ENCODE measurements at places on chromosomes 1 and 21.

DNA sequence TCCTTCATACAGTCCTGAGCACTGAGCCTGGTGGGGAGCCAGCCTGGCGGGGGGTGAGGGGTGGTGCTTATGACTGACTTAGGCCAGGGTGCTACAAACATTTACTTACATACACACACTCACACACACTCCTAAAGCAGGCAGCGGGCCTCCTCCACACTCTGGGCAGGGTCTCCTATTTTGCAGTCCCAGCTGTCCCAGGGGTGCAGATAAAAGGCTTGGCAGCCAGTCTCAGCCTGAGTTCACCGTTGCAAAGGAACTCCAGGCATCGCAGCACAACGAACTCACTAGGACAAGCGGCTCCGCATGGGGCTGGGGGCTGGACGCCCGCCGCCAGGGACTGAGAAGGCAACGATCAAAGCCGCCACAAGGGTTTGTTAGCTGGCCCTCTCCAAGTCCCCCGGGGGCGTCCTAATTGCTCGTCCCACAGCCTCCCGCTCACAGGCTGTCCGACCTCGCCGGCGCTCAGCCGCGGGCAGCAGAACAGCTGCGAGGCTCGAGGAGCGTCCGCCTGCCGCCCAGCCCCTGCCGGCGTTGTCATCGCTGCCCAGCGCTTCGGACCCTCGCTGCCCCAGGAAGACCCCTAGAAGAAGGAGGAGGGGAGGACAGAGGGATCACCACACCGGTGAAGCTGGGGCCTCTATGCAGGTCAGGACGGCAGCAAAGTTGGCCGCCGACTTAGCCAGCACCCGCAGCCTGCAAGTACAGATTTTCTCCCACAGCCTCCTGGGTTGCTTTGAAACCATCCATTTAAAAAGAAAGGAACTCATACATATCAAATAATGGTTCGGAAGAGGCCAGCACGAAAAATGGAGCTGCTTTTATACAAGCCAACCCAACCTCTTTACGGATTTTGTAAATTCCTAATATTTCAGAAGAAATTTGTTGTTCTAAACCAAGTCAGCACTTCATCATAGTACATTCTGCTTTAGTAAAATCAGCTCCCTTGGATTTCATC, 6.2 kb downstream of the BARHL2 start:
- no peak for DNase-seq

DNA sequence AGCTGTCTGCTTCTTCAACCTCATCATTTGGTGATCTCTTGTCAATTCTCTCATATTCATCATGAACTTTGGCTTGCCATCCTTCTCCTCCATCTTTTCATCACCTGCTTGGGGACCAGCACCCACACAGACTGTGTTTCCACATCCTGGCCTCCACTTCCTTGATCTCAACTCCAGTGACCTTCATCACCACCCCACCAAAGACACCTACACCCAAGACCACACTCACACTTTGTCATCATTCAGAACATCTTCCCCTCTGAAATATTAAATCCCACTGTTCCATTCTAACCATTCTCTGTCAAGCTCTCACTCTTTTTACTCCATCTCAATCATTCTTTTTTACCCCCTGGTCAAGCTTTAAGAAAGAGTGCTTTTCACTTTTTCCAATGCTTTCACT, 115.5 kb upstream of the VAV3 start:
- DNase-seq: peak; percentile 45

DNA sequence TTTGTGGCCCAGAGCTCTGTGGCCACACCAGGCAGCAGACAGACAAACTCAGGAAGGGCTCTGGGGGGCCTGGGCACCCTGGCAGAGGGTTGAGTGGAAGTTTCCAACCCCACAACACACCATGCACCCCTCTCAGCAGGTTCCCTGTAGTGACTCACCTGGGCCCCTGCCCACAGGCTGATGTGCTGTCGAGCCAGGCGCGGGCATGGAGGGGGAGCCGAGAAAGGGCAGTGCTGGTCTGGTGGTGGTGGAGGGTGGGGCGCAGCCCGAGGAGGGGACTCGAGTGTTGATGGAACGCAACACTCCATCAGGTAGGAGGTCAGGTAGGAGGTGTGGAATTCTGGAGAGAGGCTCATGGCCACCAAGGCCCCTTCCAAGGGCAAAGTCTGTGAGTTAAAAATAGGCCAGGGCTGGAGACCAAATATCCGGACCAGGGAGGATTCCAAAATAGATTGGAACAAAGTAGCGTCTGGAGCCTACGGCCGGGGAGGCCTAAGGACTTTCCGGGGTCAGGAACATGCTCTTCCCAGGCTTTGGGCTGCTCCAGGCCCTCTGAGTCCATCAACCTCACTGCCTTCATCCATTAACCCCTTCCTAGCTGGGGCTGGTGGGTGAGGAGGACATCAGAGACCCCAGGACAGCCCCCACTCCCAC, 191.5 kb upstream of the AJAP1 start:
- no peak for DNase-seq

DNA sequence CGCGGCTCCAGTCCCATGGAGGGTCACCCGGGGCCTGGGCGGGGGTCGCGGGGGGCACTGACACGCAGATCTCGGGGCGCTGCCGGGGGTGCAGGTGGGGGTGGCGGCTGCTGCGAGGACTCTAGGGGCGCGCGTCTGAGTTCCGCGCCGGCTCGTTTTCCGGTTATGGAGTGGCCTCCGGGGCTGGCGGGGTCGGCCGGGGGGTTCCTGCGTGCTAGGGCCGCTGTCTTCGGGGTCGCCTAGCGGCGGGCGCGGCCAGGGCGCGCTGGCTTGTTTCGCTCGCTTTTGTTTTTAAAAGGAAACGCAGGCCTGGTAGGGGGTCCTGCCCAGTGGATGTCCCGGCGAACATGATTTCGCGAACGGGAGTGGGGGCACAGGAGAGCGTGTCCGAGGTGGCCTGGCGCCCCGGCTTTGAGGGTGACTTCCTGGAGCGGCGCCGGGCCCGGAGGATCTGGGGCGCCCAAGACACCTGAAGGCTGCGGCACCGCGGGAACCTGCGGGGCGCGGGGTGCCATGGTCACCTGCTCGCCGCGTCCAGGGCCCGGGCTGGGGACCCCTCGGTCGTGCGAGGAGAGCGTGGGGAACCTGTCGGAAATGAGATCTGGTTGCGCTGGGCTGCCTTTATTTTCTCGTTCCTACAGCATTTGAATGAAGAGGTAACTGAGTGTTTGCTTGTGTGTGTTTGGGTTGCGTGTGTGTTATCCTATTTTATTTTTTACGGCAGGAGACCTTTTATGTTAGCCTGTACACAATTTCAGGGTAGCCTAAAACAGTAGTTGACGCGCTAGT, 618 bp downstream of the ETS2 start:
- peak; percentile 26 for DNase-seq

DNA sequence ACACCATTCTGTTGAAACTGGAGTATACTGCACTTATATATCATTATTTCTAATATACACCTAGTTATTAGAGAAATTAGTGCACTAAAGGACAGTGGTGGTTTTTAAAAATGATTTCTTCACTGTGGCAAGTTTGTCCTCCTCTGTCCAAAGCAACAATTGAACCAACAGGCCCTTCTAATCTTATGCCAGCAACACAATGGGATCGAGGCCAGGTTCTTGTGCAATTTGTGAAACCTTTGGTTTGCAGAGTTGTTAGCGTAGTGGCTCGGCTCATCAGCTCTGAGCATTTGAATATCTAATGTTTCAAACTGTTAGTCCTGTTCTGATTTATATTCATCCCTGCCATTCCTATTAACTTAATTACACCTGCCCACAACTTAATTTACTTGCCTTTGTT, 9.9 kb upstream of the LRRC39 start:
- no peak for DNase-seq

- DNase-seq: no peak
These were observed 27.6 kb downstream of the FAAH start for GRCh38 chr1:46421739-46422138.

- no peak for DNase-seq
These were observed 82.4 kb upstream of the PROX1 start for GRCh38 chr1:213905344-213905743.

GRCh38 chr1:229065613-229066012, 205.3 kb upstream of the RAB4A start:
- DNase-seq: no peak

GRCh38 chr1:111220302-111220890, 7.1 kb upstream of the CHI3L2 start:
- DNase-seq: no peak

- DNase-seq: no peak
These were observed 24.6 kb downstream of the TLR5 start for GRCh38 chr1:223118418-223118817.

- DNase-seq: no peak
These were observed 50.1 kb downstream of the PBX1 start for GRCh38 chr1:164609089-164609488.

- DNase-seq: no peak
These were observed 489.1 kb upstream of the CAMK1G start for GRCh38 chr1:209094384-209094783.

DNA sequence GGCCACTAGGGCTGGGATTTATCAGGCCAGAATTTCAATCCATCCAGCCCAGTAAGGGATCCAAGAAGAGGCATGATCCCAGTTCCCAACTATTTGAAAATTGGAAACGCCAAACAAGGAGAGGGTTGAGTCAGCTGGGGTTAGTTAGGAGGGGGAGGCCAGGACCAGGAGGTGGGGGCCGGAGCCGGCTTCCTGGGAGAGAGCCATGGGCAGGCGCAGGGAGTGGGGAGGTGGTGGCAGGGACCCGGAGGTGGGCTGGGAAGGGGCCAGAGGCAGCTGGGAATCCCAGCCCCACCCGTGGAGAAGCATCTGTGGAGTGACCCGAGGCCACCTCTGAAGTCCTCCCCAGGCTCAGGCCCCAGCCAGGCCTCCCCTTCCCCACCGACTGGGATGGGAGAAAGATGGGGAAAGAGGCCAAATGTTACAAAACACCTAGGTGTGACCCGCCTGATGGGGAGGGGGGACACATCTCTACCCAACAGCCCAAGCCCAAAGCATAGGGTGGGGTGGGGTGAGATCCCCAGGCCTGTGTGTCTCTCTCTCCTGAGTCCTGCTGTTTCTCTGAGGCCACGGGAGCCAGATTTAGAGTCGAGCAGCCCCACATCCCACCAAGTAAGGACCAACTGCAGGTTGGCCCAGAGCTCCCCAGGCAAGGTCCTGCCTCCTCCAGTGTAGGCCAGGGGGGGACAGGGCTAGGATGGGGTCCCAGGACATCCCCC, 10.1 kb downstream of the HSPG2 start:
- DNase-seq: no peak

GRCh38 chr1:90593312-90593711, 123.8 kb downstream of the BARHL2 start:
- no peak for DNase-seq

DNA sequence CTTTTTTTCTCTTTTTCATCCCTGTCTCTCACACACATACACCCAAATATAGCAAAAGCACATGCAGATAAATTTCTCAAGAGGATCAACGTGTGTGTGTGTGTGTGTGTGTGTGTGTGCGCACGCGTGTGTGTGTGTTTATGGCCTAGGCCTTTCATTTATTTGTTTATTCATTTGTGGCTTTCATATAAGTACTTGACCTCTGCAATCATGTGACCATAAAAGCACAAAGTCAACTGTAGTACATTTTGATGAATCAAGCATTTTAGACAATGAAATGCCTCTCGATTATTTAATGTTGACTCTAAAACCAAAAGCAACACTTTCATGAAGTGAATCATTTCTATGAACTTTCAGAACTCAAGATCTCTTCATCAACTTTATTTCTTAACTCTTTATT, 194.1 kb upstream of the ADGRL2 start:
- no peak for DNase-seq

DNA sequence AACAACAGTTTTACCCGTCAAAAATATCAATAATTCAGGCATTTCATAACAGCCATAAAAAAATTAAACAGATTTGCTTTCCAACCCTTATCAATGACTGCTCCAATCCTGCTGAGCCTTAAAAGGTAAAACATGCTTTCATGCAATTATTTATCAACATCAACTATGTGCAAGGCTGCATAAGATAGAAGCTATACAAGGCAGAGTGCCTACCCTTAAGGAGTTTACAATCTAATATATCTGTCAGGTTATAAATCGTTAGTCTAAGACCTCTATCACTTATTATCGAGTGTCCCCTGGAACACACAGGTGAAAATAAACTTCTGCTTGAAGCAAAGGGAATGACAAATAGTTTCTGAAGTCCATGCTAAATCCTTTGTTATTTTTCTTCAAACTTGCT, 1.8 kb downstream of the ERRFI1 start:
- no peak for DNase-seq

GRCh38 chr21:42665026-42665425, 11.6 kb downstream of the PDE9A start:
- DNase-seq: no peak

- DNase-seq: no peak
These were observed 43.2 kb downstream of the ZYG11B start for GRCh38 chr1:52769346-52770033.

DNA sequence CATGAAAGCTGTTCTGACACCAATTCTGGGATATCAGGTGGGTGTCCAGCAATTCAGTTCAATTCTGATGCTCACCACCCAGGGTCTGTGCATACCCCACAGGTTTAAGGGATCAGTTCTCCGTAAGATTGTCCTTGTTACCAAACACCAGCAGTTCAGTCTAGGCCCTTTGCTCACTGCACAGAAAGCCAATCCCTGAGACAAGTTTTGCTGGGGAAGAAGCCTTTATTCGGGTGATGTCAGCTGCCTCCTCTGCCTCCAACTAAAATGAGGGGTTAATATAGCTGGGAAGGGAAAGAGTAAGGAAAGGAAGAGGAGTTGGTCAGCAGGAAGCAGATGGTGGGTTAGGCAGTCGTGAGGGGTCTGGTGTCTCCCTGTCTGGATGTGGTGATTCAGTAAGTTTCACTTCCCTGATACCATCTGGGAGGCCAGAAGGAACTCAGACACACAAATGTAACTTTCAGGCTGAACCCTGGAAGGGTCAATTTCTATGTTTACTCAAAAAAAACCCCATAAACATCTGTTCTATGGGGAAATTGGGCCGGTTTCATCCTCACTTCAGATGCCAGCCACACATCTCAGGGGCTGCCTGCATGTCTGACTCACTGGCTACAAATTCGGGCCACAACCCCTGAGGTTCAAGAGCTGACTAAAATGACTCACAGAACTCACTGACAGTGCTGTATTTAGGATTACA, 83.3 kb upstream of the PGBD5 start:
- no peak for DNase-seq

DNA sequence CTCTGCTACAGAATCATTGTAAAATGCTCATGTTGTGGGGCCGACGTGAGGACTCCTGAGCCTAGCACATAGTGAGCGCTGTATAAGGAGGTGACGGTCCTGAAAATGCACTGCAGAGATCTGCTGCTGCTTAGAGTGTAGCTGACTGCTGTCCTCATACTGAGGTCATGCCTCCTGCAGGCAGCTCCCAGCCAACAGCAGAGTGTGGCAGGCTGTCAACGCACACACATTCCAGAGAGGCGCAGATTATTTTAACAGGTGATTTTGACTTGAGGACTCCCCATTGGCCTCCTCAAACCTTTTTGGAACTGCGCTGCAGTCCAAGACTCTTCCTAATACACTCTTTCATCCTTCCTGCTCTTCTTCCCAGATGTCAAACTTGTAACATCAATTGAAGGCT, 119.8 kb upstream of the KCNJ6 start:
- DNase-seq: no peak

DNA sequence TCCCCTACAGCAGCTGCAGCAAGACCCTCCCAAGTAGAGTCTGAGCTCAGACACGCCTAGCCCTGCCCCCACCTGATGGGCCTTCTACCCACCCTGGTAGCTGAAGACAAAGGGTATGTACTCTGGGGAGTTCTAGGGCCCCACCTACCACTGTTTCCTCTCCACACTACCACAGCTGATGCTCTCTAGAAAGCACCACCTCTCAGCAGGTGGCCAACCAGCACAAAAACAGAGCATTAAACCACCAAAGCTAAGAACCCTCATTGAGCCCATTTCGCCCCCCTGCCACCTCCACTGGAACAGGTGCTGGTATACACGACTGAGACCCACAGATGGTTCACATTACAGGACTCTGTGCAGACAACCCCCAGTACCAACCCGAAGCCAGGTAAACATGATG, 258.9 kb downstream of the SETD4 start:
- no peak for DNase-seq
